GM04503 (cell line): ENCODE measurements at places on chromosomes 5 and 9.

DNA sequence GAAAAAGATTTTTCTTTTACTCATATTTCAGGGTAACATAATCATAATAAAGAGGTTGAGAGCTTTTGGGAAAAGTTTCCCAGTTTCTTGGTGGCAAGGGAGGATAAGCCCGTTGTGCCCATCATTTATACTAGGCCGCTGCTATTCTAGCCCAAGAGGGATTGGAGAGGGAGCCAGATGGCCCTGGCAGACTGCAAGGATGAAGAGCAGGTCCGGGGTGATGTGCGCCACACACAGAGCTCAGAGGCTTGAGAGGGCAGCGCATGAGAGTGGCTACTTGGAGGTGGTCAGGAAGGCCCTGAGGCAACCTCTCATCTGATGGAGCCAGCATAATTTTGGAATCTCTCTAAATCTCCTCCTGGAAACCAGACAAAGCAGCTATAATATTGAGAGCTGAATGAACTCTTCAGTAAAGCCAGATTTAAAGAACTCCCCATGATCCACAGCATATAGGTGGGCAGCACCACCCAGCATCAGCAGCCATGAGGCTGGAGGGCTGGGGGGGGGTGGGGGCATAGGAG is 110.1 kb downstream of the MED27 start:
- no peak for DNase-seq

GRCh38 chr5:82404382-82404945 is 126.3 kb upstream of the RPS23 start:
- no peak for DNase-seq

DNA sequence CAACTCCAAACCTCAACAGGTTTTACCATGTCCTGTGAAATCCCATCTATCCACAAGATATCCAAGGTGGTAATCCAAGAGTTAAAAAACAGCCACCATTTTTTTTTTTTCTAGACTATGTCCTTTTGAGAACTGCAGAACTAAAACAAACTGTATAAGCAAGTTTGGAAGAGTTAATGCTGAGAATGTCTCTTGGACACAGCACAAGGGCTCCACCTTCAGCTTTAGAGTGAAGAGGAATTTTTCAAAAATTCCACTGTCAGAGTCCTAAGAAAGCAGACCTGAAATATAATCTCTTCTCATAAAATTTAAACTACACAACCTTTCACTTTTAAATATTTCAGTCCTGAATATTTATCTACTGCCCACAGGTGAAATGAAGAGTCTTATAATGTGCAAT is 167.8 kb upstream of the CCNG1 start:
- DNase-seq: no peak

- DNase-seq: no peak
Measured at GRCh38 chr5:104612005-104612404, 1049.4 kb upstream of the NUDT12 start.
